ENCODE measurements at places on chromosomes 13 and 19.

- DNase-seq = no peak
Observed at GRCh38 chr19:46733690-46734292, 12.1 kb upstream of the FKRP start.

GRCh38 chr19:8387688-8388611, 2.2 kb upstream of the RAB11B start:
- DNase-seq = no peak

DNA sequence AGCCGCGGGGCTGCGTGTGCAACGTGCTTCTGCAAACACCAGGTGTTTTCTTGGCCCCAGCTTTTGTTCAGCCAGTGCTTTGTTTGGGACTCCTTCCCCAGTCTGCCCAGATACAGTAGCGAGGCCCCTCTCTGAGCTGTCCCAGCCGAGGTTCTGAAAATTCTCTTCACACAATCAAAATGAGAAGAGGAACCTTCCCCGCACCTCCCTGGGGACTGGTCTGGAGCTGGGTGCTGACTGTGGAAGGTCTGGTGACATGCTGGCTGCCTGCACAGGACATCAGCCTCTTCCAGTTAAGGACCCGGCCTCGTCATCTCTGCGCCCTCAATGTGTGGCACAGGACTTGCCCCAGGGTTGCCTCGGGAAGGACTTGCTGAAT, 4.2 kb downstream of the ATP4A start:
- DNase-seq = no peak

DNA sequence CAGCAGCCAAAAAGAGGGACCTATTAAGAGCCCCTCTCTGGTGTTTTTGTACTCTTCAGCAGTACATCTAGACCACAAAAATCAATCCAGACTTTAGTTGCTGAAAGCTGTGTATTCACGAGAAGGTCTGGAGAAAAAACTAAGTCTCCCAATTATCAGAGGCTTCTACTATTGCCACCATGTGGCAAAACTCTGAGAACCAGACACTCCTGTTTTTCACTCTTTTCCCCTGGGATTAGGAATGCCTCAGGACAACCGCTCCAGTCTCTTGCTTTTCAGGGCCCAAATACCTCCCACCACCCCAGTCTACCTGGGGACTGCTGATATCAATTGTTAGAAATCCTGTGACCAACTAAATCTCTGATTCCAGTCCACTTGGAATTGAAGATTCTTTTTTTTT, 30.1 kb upstream of the OBI1 start:
- DNase-seq = no peak

DNA sequence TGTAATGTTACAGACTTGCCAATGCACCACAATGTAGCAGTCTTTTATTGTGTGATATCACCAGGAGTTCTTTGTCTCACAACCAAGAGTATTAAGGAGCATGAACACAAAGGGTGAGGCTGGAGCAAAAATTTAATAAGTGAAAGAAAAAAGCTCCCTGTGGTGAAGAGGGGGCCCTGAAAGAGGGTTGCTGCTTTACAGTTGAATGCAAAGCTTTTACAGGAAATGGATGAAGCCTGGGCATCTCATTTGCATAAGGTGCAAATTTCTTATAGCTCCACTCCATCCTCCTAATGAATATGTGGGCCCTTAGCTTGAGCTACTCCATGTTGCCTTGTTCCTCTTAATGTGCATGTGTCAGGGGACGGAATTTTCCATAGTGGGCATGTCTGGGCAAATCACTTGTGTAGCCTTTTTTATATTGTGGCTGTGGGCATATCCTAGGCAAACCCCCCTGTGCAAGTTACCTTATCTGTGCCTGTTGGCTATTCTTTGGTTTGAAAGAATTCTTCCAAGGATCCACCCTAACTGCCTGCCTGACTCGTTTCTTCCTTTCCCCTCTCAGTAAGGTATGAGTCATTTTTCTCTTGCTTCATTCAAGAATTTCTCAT, 45.3 kb upstream of the TRPC4 start:
- no peak for DNase-seq

DNA sequence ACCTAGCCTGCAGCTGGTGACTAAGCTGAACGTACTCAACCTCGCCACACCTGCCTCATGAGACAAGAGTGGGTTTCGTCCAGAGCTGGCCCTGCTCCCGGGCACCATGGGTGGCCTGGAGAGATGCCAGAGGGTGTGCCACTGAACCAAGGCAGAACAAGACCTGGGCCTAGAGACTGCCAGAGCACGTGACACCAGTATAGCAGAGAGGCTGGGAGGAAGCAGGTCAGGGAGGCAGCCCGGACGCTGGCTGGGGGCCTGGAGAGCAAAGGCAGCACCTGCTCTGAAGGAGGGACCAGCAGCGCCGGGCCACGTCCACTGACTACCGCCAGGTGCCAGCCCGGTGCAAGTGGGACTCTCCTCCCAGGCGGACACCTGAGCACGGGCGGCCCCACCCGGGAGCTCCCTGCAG, 7.3 kb upstream of the C13orf46 start:
- DNase-seq = no peak

DNA sequence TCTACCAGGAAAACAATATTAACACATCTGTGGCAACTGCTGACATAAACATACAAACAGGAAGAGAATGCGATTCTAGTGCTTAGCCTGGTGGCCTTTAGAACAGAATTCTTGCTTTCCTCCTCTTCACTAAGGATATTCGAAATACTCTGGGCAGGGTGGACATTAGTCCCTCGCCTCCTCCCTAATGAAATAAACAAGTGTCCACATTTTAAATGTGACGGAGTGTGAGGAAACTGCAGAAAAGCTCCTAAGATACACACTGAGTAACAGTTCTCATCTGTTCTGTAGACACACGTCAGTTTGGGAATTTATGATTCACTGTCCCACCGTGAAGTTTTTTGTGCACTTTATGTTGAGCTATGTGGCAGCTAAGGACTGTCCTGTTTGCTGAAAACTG, 639 bp downstream of the STARD13 start:
- DNase-seq = no peak

DNA sequence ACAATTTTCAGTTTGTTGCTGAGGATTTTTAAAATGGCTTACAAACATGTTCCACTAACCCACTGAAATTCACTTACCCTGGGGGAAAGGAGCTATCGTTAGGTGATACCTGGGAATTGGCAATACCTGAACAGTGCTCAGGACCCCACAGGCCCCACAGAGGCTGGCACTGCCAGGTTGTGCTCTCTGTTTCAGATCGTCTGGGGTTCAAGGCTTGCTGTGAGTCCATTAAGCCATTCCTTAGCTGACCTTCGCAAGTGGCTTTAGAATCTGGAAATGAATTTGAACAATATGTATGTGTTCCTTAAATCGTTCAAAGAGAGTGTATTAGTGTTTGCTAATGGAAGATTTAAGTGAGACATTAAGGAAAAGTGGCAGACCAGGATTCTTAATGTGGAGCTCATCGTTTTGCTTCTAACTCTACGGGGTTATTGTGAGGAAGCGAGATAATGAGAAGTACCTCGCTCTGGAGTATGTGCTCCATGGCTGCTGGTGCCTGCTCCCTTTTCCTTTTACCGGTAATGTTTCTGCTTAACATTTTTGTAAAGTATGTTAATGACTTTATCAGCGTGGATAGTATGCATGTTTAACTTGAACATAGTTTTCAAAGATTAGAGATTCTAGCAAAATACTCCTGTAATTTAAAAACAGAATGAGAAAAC, 13.6 kb downstream of the KLF5 start:
- DNase-seq = no peak

- no peak for DNase-seq
Observed at GRCh38 chr13:96075953-96076543, 13.9 kb upstream of the HS6ST3 start.

DNA sequence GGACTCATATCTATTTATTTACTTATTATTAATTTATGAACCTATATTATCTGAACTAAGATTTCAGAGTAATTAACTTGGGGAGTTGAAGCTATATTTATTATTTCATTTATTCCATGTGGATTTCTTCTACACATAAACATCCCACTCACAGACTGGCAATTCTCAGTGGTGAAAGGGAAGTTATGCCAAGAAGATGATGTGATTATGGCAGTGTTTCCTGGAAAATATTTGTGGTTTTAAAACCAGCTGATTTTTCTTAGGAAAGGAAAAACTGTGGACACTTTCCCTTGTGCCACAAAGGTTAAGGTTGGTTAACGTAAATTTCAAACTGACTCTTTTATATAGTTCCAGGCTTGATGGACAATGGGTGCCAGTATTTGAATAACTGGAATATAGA, 513.1 kb downstream of the SLITRK6 start:
- no peak for DNase-seq

DNA sequence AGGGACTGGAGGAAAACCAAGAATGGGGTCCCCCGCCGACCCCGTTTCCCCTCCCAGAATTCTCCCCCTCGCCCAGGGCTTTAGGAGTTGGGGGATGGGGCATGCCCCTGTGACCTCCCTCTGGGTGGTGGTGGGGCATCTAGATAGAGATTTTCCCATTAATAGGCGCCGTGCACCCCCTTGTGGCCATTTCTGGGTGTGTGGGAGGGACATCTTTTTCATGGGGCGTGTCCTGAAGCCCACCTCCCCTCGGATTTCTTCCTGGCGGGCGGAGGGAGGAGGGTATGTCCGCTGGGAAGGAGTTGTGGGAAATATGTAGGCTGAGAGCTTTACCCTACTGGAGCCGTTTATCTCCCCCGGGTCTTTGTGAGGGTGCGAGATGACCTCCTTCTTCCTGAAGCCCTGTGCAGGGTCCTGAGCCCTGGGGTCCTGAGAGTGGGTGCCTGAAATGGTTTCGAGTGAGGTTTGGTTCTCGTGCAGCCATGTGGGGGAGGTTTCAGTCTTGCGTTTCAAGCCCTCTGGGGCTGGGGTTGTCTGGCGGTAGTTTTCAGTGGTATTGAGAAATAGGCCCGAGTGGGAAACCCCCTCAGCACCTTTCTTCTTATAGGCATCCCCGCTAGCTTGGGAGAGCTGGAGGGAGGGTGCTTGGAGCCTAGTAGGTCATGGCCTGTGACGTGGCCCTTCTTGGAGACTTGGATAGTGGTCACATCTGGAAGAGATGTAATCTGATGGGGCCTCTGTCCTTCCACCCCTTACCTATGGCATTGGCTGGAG, 1.0 kb downstream of the PRMT1 start:
- no peak for DNase-seq

GRCh38 chr13:61901946-61902541, 486.4 kb upstream of the PCDH20 start:
- DNase-seq = no peak

- no peak for DNase-seq
Observed at GRCh38 chr13:27172495-27172842, 858 bp upstream of the USP12 start.

DNA sequence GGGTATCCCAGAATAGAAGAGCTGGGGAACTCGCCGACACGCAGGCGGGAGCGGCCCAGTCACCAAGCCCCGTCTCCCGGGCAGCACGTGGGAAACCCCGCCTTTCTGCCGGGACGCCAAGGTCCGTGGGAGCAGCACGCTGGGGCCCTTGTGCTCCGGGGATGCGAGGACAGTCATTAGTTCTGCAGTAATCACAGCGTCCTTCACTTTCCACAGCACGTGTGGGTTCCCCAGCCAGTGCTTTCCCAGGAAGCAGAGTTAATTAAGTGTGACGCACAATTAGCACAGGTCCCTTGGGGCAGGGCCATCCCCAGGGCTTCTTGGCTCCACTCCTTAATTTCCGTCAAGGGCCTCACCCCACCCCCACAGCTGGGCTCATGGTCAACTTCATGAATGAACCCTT, 64.3 kb upstream of the C13orf46 start:
- no peak for DNase-seq

- DNase-seq = no peak
Observed at GRCh38 chr13:96238861-96239260, 149.0 kb downstream of the HS6ST3 start.

DNA sequence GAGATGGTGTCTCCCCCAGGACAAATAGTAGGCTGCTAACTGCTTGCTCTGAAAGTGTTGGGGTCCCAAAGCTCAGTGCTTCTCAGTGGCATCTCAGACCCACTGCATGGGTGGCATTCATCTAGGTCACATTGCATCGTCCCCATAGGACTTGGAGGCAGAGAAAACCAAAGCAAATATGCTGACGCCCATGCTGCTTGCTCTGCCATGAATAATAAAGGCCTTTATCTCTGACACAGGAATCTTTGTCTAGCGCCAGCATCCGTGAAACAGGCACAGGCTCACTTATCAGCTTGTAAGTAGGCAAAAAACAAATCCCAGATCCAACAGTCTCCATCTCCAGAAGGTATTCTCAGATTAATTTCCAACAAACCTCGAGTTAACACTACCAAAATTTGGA, 18.9 kb upstream of the IPO5 start:
- DNase-seq = no peak

GRCh38 chr19:53394974-53395839, at the start of gene ZNF765:
Gene ZNF765, plus strand, starts transcription at chr19:53395149. Its CDS starts 2,867 bp downstream, at chr19:53398016.
- DNase-seq = peak; percentile 85

GRCh38 chr19:34974646-34975045, 10.6 kb upstream of the ZNF792 start:
- DNase-seq = no peak

DNA sequence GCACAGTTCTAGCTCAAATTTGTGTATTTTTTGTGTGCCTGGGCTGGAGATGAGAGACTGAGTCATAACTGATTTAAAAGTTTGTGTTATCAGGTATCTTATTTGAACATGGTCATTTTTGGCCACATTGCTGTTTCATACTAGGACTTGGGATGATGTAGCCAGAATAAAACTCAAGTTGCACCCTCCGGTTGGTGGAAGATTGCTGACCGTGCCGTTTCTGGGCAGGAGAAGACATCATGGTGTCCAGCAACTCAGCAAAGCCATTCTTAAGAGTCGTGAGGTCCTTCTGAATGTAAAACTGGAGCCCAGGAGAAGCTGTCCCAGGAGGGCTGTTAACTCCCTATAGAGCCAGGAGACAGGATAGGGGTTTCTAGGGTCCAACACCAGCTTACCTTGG, 7.6 kb downstream of the CEBPG start:
- no peak for DNase-seq

- DNase-seq = no peak
Observed at GRCh38 chr19:7408251-7408650, 59.5 kb downstream of the ARHGEF18 start.

GRCh38 chr13:27076421-27076820, 95.2 kb downstream of the USP12 start:
- no peak for DNase-seq

DNA sequence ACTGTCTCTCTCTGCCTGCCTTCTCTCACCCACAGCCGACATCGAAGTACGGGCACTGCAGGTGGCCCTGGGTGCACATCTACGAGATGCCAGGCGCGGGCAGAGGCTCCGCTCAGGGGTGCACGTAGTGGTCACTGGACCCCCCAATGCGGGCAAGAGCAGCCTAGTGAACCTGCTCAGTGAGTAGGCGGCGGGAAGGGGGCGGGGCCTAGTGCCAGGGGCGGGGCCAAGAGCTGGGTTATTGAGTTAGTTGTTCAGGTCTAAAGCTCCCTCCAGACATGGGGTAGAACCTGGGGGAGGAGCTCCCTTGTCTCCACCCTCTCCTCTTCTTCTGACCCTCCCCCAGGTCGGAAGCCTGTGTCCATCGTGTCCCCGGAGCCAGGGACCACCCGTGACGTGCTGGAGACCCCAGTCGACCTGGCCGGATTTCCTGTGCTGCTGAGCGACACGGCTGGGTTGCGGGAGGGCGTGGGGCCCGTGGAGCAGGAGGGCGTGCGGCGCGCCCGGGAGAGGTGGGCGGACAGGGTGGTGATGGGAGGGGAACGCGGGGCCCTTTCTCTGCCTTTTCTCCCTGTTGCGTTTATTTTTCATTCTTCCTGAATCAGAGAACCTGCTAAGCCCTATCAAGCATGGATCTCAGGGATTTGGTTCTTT, 1.9 kb downstream of the GTPBP3 start:
- no peak for DNase-seq

Measured in left renal pelvis (tissue), 4 donors.